SK-N-SH (cell line): ENCODE measurements at places on chromosomes 1 and 21. TPM values are rescaled to one million over a fixed set of nuclear protein-coding genes. Genes with fewer than 3 reads are reported as not detected.

GBP3 gene
- 8.5 and 13.7 TPM in 2 replicates for polyA plus RNA-seq

CD52 gene
- not detected in 2 replicates for polyA plus RNA-seq

IFNLR1 gene
- 0.29 and 0.30 TPM in 2 replicates for polyA plus RNA-seq

PRKCZ gene
- 20.1 and 24.2 TPM in 2 replicates for polyA plus RNA-seq

CD2 gene
- polyA plus RNA-seq: not detected in 2 replicates

PMVK gene
- polyA plus RNA-seq: 50.7 and 59.6 TPM in 2 replicates
